Psoas muscle (tissue), 8 donors: ENCODE measurements at places on chromosomes 3 and 15. TPM values are rescaled to one million over a fixed set of nuclear protein-coding genes. Genes with fewer than 3 reads are reported as not detected.

DNA sequence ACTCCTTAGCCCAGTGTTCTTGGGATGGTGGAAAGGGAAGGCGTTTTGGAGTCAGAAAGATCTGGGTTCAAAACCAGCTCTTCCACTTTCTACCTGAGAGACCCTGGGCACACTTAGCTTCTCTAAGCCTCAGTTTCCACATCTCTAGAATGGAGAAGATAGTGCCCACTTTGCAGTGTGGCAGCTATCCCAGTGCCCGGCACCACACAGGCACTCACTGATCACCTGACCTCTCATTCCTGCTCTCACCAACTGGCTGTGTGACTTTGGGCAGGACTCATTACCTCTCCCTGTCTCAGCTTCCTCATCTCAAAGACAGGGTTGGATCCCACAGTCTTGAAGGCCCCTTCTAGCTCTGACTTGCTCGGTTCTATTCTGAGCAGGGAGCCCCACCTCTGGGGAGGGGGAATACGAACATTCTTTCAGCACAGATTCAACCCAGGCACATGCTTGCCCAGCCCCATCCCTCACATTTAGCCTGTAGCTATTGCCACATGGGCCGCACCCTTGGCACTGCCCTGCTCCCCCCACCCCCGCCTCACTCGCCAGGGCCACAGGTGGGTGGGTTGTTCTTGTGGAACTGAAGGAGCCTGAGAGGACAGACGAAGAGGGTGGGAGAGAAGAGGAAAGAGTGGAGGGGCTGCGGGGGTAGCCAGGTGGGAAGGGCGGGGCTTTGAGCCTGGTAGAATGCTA is 39.2 kb downstream of the EPHB3 start:
- peak; percentile 29 for DNase-seq

- no peak for DNase-seq
Observed at GRCh38 chr15:59545573-59545972, 66.0 kb upstream of the GCNT3 start.

Gene CIAO2A
- polyA plus RNA-seq, result 109 TPM

DNA sequence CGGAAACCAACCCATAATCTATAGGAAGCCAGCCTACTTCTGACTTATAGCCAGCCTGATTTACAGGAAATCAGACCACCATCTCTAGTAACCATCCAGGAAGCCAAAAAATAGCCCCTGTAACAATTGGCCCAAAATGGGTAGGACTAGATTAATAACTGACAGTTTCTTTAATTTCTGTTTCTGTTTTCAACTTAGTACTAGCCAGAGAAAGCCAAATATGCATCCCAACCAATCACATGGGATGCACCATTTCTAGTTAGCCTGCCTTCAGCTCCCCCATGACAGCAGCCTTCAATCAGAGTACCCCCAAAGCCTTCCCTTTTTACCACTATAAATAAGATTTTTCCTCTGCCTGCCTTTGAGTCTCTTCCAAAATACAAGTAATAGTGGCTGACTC is 239.1 kb upstream of the GADL1 start:
- DNase-seq, result no peak

Gene GAP43
- 0.05 TPM for polyA plus RNA-seq

Gene VIPR1
- 0.28 TPM for polyA plus RNA-seq

Gene ITIH3
- 0.18 TPM for polyA plus RNA-seq

- no peak for DNase-seq
Observed at GRCh38 chr3:14433106-14433505, 30.7 kb downstream of the SLC6A6 start.

Gene CPEB1
- 0.31 TPM for polyA plus RNA-seq

DNA sequence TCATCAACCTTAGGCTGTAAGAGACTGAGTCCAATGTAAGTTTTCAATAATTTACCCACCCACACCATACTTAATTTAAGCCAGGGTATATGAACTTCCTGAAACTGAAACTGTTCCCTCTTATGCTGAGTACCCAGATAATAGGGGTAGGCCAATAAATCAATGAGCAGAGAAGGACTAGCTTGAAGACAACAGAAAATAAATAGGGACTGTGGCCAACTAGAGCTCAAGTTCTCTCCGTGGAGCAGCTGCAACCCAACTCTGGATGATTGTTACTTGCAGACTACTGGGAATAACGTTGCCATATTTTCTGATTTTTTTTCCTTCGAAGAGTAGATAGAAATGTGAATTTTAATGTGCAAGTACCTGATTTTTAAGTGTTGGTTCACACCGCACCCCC is 128.0 kb downstream of the ATG7 start:
- no peak for DNase-seq

DNA sequence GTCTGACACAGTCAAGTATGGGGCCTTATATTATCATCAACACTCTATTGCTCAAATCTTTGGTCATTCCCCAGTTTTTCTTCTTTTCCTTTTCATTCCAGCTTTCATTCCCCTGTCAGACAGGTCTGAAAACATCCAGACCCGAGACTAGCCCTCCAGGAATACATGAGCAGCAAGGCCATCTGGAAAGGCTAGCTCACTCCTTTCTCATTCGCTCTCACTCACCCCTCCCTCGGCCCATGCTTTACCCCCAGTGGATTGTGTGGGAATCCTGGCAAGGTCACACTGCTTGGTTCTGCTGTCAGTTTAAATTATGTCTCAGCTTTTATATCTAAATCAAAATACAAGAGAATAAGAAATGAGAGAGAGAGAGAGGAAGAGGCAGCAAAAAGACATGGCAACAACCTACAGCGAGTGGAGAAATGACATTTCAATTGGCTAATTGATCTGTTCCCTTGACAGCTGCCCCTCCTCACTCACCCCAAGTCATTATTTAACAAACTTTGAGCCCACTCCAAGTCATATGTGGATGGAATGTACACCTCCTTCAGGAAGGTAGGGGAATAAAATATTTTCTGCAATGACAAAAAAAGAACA is 962.2 kb downstream of the TUSC7 start:
- no peak for DNase-seq

Gene BDH1
- polyA plus RNA-seq, result 10.5 TPM

DNA sequence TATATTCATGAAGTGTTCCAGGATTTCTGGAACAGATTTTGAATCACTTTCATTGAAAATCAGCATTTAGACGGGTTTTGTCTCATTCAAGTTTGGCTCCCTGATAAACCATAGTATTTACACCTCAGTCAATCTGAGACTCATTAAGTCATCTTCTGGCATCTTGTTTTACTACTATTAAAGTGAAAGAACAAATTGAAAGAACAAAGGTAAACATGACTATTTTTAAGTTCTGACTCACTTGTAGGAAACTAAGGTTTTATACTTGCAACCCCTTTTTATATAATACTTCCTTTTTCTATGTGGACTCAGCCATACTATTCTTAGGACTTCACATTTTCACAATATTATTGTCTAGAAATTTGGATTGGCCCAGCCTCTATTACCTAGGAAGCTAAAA is 854.4 kb downstream of the SQOR start:
- DNase-seq, result no peak

Gene SLC9C1
- polyA plus RNA-seq, result not detected

Gene LYZL4
- not detected for polyA plus RNA-seq

GRCh38 chr3:88369337-88369736 is 219.6 kb downstream of the C3orf38 start:
- no peak for DNase-seq

- no peak for DNase-seq
Observed at GRCh38 chr15:77606142-77607034, 26.3 kb downstream of the LINGO1 start.

Gene DISP2
- 0.42 TPM for polyA plus RNA-seq

DNA sequence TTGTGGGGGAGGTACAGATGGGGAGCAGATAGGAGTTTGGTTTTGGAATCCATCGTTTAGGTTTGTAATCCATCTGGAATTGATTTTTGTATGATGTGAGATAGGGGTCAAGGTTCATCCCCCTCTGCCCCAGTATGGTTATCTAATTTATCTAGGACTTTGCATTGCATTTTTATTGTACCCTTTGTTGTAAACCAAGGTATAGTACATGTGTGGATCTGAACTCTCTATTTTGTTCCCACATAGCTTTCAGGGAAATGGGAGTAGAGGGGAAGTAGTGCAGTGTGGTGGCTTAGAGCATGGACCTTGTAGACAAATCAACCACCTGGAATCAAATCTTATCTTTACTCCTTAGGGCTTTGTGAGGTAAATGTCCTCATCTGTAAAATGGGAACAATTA is 65.7 kb downstream of the RAD54L2 start:
- DNase-seq, result no peak

Gene LRRC58
- polyA plus RNA-seq, result 13.2 TPM

GRCh38 chr15:88032787-88033186 is 223.8 kb downstream of the NTRK3 start:
- no peak for DNase-seq

DNA sequence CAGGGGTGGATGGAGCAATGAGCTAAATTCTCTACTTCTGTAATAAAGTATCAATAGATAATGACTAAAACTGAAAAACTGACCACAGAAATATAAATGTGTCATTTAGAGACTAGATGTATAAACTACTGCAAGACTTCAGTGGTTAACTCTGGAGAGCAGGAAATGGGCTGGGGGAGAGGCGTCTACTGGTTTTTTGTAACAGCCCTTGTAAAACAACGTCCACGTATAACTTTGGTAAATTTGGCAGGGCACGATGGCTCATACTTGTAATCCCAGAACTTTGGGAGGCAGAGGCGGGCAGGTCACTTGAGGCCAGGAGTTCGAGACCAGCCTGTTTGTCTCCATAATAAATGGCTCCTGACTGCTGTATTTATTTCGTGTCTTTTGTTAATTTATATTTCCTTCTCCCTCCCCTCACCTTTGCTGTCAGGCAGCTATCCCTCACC is 12.5 kb downstream of the RAB27A start:
- DNase-seq, result no peak

DNA sequence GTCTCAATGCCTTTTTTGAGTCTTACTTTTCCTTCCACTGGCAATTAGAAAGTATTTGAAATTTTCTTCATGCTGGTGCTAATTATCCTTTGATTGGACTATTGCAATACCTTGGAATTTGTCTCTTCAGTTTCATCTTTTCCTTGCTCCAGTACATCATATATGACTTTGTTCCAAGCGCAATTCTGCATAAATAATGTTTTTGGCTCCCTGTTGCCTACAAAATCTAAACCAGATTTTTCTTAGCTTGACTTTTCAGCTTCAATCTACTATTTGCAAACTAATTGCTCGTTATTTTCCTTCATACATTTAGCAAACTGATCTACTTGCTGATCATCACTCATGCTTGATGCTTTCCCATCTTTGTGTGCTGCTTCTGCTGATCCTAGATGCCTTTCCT is 230.8 kb upstream of the GPR149 start:
- DNase-seq, result no peak

Gene EFHB
- polyA plus RNA-seq, result 0.43 TPM

- no peak for DNase-seq
Observed at GRCh38 chr3:11494131-11494916, 149.4 kb downstream of the VGLL4 start.

DNA sequence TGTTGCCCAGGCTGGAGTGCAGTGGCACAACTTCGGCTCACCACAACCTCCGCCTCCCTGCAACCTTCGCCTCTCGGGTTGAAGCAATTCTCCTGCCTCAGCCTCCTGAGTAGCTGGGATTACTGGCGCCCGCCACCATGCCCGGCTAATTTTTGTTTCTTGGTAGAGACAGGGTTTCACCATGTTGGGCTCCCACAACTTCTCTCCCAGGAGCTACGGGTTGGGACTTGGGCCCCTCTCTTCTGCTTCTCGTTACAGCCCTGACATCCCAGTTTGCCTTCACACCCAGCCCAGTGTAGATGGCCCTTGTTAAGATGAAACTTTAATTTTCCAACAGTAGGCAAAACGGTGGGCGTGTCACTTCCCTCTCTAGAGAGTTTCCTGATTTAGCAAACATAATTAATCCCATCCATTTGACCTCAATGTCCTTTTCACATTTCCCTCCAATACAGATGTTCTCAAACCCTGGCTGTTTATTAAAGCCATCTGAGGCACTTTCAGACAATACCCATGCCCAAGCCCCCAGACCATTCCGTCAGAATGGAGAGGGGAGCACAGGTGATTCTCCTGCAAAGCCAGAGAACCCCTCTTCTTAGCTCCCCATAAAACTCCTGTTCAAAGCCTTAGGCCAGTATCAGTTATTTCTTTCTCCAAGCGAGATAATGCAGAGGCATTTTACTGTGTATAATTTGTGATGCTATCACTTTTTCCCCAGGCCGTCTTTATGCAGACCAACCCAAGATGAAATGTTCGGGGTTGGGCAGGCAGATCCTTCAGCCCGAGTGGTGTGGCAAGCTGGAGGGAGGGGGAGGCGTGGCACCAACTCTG is 245.7 kb downstream of the XXYLT1 start:
- no peak for DNase-seq

Gene IQCH
- 0.27 TPM for polyA plus RNA-seq

- DNase-seq, result no peak
Observed at GRCh38 chr3:37766797-37767776, 94.6 kb upstream of the CTDSPL start.

- DNase-seq, result no peak
Observed at GRCh38 chr15:32880642-32881041, 162.8 kb downstream of the GREM1 start.

GRCh38 chr15:81633889-81634288 is 259.9 kb upstream of the TMC3 start:
- no peak for DNase-seq

GRCh38 chr3:71515636-71516365 is 67.7 kb downstream of the FOXP1 start:
- no peak for DNase-seq

Gene GOLGA8N
- 1.1 TPM for polyA plus RNA-seq

Gene TTLL13
- polyA plus RNA-seq, result 0.03 TPM

DNA sequence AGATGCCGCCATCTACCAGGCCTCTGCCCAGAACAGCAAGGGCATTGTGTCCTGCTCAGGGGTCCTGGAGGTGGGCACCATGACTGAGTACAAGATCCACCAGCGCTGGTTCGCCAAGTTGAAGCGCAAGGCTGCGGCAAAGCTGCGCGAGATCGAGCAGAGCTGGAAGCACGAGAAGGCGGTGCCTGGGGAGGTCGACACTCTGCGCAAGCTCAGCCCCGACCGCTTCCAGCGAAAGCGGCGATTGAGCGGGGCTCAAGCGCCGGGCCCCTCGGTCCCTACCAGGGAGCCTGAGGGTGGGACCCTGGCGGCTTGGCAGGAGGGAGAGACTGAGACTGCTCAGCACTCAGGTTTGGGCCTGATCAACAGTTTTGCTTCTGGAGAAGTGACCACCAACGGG is 22.6 kb downstream of the ALPK3 start:
- no peak for DNase-seq

DNA sequence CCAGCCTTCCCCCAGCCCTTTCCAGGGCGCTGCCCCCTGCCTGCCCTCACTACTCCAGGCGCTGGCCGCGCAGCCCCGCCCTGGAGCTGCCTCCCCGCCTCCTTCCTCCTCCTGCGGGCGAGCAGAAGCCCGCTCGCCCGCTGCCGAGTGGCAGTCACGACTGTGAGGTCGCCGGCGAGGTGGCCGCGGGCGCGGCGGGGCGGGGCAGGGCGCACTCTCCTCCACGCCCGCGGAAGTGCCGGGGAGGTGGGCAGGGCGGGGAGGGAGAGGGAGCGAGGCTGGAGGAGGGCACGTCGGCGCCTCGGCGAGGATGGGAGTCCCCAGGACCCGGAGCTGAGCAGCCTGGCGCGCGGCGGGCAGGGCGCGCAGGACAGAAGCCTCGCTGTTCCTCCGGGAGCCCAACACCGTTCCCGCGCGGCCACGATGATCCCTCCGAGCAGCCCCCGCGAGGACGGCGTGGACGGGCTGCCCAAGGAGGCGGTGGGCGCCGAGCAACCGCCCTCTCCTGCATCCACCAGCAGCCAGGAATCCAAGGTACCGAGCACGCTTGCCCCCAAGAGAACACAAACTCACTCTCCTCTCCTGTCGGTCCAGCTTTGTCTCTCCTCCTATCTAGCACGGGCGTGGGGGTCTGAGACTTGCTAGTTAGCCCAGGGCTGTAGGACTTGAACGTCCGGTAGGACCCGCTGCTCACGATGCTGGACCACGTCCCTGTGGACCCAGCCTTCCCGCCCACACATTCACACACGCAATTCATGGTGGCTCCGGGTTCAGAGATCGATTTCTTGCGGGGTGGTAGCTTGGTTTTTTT is at the start of gene STAC:
Gene STAC (plus strand): TSS at position 284 of the 811 bp plus-strand sequence. CDS start 140 bp downstream, at position 424.
- peak; percentile 56 for DNase-seq
